ENCODE measurements at places on chromosomes 3 and 15. TPM values are rescaled to one million over a fixed set of nuclear protein-coding genes. Genes with fewer than 3 reads are reported as not detected.

PODXL2 gene
- 1.00 TPM for total RNA-seq

GOLGA6C gene
- total RNA-seq: not detected

TGM5 gene
- not detected for total RNA-seq

DUOXA2 gene
- not detected for total RNA-seq

ALPK3 gene
- under 0.01 TPM for total RNA-seq

PLSCR2 gene
- not detected for total RNA-seq

PIF1 gene
- 7.2 TPM for total RNA-seq
